ENCODE measurements at places on chromosomes 12 and 14.

DNA sequence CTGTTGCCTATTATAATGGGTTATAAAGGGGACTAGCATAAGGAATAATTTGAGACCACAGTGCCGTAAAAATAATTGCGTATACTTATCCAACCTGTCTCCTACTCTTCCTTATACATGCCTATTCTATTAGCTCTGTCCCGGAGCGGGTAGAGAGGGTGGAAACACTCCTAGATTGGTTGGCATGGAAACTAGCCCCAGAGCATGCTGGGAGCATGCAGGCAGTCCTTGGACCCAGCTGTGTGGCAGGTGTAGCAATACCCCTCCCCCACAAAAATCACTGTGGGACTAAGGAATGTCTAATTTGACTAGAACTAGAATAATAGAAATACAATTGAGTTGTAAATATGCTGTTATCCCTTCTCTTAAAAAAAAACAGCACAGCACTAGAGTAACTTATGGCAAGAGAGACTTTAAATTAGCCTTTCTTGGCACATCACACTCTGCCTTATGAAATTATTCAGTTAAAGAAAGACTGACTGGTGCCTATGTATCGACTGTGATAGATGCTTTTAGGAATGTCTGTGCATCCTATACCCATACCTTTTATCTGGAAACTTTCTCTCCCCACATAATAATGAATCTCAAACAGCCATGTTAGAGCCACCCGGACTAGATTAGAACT lies 244.0 kb upstream of the DAAM1 start:
- DNase-seq = no peak

DNA sequence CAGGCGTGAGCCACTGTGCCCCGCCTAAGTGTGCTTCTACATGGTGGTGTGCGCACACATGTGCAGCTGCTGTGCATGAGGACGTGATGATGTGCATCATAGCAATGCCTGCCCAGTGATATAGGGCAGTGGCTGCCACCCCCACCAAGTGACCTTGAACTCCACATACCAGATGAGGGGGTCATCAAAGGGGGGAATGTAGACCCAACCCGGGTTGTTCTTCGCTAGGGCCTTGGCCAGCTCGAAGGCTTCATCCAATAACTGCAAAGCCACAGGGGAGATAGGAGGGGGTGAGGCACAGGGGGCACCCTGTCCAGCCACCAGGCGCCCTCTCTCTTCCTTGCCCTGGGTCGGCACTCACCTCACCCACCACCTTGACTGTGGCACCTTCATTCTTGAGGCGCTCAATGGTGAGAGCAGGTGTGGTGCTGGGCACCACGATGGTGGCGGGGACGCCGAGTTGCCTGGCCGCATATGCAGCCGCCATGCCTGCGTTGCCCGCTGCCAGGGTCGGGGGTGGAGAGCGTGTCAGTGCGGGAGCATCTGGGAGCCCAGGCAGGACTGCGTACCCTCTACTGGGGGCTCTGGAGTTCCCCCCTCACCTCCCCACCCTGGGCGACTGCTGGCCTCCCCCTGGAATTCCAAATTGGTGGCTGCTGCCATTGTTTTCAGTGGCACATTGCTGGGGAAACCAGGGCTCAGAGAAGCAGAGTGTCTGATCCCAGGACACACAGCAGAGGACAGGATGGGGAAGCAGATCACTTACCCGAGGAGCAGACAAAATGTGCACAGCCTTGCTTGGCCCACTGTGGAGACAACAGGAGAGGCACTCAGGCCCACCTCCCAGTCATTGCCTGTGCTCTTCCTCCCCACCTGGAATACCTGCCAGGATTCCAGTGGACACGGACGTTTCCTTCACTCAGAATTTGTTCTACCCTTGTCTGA lies 5.1 kb downstream of the SDS start:
- no peak for DNase-seq

- no peak for DNase-seq
Observed at GRCh38 chr12:55515696-55516095, 23.5 kb downstream of the OR6C68 start.

GRCh38 chr12:47385653-47386052 lies 305.9 kb upstream of the AMIGO2 start:
- no peak for DNase-seq

DNA sequence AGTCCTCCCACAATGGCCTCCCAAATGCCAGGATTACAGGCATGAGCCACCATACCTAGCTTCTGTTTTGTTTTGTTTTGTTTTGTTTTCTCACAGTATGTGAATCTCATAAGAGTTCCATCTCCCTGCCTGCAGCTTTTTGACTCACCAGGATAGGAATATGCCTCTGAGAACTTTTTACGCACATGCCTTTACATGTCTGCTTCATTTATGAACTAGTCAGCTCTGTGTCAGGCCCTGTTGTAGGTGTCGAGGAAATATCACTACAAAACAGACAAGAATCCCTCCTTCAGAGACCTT lies 89.0 kb downstream of the BORCS5 start:
- no peak for DNase-seq

GRCh38 chr14:50979941-50980850 lies 35.9 kb upstream of the PYGL start:
- no peak for DNase-seq

- DNase-seq = no peak
Observed at GRCh38 chr14:71952381-71953363, 20.4 kb downstream of the RGS6 start.

- no peak for DNase-seq
Observed at GRCh38 chr12:98227162-98227561, 288.2 kb upstream of the TMPO start.

- no peak for DNase-seq
Observed at GRCh38 chr14:72237722-72238666, 305.8 kb downstream of the RGS6 start.

GRCh38 chr12:8781381-8782127 lies 40.9 kb upstream of the A2ML1 start:
- DNase-seq = no peak

DNA sequence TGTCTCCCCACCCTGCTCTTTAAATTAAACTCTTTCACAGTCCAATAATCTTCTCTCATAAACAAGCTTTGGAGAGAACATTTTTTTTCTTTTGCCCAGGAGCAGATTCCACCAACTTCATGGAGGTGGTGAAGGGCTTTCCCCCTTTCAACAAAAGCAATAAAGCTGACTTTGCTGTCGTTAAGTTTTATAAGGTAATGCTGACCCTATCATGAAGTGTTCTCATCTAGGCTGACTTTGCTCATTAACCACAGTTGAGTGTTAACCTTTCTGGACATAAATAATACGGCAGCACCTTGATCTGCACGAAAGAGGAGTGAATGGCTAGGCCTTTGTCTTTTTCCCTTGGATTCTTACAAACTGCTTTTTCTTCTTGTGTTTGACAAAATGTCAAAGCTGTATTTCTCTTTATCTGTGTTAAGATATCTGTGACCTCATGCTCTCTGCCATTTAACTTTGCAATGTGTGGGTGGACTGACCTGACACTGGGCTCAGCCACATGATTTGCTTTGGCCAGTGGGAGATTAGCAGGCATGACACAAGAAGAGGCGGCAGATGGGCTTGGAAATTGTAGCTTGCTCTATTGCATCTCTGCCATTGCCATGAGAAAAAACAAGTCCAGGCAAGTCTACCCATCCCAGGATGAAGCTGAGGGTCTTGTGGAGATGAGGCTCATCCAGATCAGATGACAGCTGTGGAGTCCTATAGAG lies 470.9 kb upstream of the CCDC196 start:
- no peak for DNase-seq

DNA sequence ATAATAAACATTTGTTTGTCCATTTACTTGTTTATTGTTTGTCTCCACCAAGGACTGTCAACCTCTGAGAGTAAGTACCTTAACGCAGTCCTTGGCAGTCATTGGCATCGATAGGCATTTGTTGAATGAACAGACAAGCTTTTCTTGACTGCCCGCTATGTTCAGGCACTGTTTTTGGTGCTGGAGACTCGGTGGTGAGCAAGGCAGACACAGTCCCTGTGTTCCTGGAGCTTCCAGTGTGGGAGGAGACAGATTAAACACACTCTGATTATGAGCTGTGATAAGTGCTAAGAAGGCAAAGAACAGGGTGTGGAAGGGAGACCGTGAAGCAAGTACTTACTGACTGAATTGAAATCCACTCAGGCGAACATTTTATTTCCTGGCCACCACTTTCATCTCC lies 1.2 kb downstream of the ATP6V0A2 start:
- DNase-seq = no peak

DNA sequence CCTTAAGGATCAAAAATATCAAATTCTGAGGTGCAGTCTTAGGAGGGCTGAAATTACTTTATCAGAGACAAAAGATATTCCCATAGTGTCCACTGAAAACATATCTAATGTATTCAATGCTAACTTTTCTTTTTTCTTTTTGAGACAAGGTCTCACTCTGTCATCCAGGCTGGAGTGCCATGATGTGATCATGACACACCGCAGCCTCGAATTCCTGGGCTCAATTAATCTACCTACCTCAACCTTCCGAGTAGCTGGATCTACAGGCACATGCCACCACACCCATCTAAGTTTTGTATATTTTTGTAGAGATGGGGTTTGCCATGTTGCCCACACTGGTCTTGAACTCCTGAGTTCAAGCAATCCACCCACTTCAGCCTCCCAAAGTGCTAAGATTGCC lies 68.3 kb downstream of the ZC3H14 start:
- no peak for DNase-seq

DNA sequence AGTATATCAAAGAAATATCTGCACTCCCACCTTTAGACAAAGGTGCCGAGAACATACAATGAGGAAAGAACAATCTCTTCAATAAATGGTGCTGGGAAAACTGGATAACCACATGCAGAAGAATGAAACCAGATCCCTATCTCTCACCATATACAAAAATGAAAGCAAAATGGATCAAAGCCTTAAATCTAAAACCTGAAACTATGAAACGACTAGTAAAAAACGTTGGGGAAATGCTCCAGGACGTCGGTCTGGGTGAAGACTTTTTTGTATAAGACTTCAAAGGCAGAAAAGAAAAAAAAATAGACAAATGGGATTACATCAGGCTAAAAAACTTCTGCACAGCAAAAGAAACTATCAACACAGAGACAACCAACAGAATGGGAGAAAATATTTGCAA lies 83.8 kb downstream of the PPM1A start:
- DNase-seq = no peak

- no peak for DNase-seq
Observed at GRCh38 chr12:88562846-88563582, 17.3 kb downstream of the KITLG start.

GRCh38 chr12:34604227-34604626 lies 581.9 kb downstream of the ALG10 start:
- no peak for DNase-seq

GRCh38 chr14:20438664-20439063 lies 2.7 kb upstream of the KLHL33 start:
- no peak for DNase-seq

DNA sequence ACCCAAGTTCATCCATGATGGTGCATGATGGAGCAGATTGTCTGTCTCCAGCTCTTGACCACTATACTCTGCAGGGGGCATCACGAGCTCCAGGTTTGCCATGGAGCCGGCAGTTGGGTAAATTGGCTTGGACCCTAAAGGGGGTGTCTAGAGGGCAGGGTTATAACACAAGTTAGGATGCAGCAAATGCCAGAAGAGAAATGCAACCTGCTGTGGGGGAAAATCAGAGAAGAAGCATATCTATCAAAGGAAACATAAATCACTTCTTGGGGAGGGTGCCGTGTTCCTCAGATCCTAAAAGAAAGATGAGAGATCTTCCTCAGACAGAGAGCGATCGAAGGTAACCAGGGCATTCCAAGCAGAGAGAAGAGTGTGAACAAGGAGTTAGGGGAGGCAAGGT lies 334.9 kb downstream of the C12orf75 start:
- no peak for DNase-seq

- no peak for DNase-seq
Observed at GRCh38 chr12:49133014-49133413, 1.8 kb upstream of the TUBA1B start.

- DNase-seq = no peak
Observed at GRCh38 chr14:45198551-45198950, 54.5 kb downstream of the MIS18BP1 start.

DNA sequence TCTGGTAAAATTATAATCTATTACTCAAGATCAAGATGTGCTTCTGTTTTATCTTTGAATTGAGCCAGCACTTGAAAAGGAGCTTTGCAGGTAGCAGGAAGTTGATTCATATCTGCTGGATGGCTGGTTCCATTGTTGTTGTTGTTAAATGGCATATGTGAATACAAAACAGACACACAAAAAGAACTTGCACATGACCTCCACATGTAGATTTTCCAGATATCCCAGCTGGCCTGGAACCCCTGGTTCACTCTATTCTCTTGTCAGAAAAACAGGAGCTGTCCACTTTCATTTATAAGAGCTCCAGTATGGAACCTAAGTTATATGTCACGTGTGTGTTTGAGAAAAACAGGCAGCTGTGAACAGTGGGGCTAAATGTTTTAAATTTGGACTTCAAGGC lies 273.9 kb downstream of the TMEM132D start:
- no peak for DNase-seq

DNA sequence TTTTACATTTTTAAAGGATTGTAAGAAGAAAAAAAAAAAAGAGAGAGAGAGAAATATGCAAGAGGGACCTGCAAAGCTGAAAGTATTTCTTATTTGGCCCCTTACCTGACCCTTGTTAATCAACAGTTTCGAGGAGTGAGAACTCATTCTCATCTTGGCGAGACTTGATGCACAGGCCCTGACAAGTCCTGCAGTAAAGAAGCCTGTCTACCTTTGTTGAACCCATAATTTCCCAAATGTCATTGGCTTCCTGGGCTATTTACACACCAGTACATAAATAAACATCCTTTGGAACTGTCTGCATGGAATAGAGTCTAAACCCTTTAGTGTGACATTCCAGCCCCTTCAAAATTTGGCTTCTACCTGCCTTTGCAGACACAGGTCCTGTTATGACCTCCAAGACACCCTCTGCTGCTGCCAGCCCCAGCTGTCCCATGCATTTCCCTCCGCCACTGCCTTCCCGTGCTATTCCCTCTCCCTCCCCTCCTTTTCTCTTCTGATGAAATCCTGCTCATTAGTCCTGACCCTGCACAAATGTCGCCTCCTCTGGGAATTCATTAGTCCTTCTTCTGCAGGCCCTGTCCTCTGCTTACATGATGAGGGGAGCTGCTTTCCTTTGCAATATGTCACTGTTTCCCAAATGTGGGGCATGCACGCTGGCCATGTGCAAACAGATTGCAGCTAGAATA lies 35.1 kb downstream of the MYL2 start:
- no peak for DNase-seq

- DNase-seq = no peak
Observed at GRCh38 chr14:55347040-55347439, 64.6 kb downstream of the ATG14 start.

DNA sequence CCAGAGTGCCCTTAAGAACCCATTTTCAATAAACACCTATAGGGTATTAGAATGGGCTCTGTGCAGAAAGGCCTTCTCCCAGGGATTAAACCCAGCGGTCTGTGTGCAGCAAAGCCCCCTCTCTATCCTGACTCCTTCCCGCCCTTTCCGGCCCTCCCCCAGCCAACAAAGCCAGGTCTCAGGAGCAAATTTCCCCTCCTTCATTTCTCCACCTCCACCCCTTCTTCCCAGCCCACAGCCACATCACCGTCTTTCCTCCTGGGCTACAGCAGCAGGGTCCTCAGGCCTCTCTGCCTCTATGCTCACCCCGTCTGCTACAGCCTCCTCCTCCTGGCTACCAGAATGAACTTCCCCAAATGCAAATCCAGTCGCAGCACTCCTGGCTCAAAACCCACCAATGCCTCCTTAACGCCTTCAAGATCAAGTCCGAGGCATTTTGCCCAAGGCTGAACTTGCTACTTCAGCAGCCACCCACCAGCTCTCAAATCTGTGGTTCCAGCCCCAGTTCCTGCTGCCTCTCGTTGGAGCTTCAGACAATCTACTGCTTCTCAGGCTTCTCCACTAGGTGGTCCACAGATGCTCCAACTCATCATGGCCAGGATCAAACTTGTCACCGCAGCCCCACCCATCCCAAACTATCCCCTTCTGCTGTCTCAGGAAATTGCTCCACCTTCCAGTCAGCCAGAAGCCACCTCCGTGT lies 134.8 kb downstream of the BCL11B start:
- no peak for DNase-seq

All from activated CD4-positive, alpha-beta T cell treated with anti-CD3 and anti-CD28 coated beads, Interleukin-2, amount 50 U/mL, for 4 hours (primary cell).